NCI-H2081 treated with DMSO at 0.1 percent for 48 hours (cell line): ENCODE measurements at places on chromosomes 2 and 18.
A peak's percentile ranks its signal among the peaks of the same experiment; 100 is the strongest.

DNA sequence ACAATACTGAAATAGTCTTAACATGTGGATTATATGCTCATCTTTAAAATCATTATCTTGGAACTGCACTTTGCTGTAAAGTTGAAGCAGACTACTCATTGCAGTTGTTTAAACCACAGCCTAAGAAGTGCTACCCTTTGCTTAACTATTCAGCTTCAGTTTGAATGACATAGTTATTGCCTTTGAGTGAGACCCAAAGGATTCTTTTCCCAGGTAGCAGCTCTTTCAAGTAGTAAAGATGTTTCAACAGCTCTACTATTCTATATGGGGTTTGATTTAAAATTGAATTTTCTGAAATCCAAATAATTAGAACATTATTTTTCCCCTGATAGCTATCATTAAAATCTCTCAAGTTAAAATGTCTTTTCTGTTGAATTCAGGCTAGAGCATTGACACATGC lies 1.1 kb downstream of the SCG2 start:
- no peak for DNase-seq

- DNase-seq: no peak
Measured at GRCh38 chr2:33336036-33336625, 140.3 kb upstream of the RASGRP3 start.

GRCh38 chr2:20446917-20447436 lies at the start of gene RHOB:
Gene RHOB (plus strand): TSS chr2:20447074. CDS start chr2:20447466, 392 bp downstream.
- peak; percentile 93 for DNase-seq

- DNase-seq: no peak
Measured at GRCh38 chr2:70073493-70073892, 13.8 kb upstream of the PCBP1 start.

GRCh38 chr2:39875182-39875913 lies 96.3 kb upstream of the THUMPD2 start:
- DNase-seq: no peak

GRCh38 chr2:42848726-42849290 lies 56.4 kb upstream of the HAAO start:
- DNase-seq: no peak

DNA sequence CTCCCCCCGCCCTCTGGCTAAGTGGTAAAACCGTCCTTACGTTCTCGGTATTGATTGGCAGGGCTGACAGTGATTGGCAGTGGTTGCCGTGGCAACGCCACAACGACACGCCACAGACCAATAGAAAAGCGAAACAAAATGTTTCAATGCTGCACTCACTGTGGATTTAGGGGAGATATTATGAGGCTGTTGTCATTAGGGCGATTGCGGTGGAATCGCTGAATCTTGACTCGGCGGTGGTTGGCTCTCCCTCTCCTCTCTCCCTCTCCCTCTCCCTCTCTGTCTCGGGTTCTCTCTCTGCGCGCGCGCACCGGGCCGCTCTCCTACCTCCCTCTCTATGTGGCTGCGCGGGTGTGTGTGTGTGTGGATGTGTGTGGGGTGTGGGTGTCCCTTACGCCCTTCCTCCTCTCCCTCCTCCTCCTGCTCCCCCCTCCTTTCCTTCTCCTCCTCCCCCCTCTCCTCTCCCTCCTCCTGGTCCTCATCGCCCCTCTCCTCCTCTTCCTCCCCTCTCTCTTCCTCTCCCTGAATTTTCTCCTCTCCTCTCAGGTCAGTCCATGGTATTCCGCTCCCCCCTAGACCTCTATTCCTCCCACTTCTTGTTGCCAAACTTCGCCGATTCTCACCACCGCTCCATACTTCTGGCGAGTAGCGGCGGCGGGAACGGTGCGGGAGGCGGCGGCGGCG lies at the start of gene SIX3:
SIX3 (plus strand) TSS at position 152 of the 684 bp plus-strand sequence; CDS start at position 555, 403 bp downstream.
- DNase-seq: no peak

DNA sequence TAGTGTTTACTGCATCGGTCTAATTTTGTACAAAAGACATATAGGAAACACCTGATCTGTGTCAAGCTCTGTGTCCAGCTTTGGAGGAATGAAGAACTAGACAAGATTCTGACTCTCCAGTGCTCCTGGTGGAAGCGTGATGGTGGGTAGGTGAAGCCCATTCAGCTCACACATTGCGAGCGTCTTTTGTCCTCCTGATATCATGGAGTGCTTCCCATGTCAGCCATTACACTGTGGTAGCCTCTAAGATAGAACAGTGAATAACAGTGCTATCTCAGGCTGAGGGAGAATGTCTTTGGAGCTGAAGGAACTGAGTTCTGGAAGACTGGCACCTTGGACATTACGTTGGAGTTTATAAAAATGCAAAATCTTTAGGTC lies 350.2 kb downstream of the CYRIA start:
- DNase-seq: no peak

- peak; percentile 88 for DNase-seq
Measured at GRCh38 chr18:44945888-44946401, 265.3 kb downstream of the SETBP1 start.

GRCh38 chr2:134301928-134302260 lies 48.0 kb downstream of the MGAT5 start:
- DNase-seq: no peak

DNA sequence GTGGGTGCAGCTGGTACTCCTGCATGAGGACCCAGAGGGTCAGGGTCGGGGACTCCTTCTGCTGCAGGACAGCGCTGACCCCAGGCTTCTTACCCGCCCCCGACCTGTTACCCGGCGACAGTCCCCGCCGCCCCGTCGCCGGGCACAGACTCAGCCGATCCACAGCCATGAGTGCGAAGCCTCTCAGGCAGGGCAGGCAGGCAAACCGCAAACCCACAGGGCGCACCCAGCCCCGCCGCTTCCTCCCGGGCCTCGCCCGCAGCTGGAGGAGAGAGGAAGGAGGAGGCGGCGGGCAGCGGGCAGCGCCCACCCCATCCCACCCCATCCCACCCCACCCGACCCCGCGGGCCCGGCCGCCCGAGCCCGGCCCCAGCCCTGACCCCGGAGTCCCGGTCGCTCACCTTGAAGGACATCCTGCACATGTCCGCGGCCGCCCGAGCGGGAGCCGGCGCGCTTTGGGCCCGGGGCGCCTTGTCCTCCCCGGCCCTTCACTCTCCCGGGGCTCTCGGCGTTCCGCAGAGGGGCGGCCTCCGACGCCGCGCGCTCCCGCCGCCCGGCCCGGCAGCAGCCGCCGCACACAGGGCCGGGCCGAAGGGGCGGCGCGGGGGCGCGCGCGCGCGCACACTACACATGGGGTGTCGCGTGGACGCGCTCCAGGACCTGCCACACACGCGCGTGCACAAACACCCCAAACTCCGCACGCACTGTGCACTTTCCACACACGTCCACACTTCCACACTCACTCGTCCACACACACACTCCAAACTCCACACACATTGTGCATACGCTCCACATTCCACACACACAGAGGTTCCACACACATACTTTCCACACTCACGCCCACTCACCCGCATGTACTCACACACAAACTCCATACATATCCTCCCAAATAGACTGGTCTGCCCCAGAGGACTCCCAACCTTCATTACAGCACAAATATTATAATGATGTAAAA lies at the start of gene ANKRD29:
ANKRD29 (minus strand) TSS at position 603 of the 955 bp plus-strand sequence; CDS start at position 422, 181 bp downstream.
- DNase-seq: no peak

DNA sequence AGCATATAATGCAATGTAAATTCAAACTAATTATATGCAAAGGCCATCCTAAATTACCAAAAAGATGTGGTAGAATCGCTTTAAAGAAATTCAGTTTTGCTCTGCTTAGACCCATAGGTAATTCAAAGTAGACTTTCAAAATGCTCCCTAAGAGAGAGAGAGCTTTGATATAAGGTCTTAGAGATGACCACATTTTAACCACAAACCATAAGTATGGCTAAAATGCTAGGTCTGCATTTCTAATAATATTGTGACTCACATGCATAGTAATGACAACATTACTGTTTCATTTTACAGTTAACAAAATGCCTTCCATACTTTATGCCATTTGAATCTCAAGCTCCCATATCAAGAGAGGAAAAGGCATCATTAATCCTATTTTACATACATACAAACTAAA lies 144.5 kb downstream of the RAD51AP2 start:
- DNase-seq: no peak

DNA sequence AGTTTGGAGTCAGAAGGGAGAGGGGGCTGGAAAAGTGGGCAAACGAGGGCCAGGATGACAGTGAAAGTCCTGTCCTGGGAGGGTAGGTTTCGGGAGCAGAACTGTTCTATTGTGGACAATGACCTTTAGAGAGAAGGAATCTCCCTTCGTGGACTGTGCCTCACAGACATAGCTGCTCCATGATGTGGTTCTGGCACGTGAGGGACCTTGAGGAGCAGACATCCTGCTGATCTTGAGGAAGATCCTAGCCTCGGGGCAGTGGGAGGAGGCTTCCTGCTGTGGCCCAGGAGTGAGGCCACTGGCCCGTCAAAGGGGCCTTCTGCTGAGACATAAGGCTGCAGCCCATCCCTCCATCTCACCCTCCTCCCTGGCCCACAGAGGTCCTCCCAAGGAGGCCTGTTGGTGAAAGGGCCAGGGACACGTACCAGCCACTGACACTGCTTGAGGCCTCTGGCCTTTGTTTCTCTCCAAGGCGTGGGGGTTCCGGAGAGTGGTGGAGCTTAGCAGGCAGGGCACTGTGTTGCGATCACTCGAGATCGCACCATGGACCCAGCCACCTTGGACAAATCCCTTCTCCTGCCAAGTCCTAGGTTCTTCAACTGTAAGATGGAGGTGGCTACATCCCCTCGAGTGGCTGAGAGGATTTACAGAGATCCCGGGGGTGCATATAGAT lies 167.2 kb downstream of the CELF4 start:
- DNase-seq: no peak

- DNase-seq: no peak
Measured at GRCh38 chr18:78519394-78520062, 460.1 kb upstream of the SALL3 start.

DNA sequence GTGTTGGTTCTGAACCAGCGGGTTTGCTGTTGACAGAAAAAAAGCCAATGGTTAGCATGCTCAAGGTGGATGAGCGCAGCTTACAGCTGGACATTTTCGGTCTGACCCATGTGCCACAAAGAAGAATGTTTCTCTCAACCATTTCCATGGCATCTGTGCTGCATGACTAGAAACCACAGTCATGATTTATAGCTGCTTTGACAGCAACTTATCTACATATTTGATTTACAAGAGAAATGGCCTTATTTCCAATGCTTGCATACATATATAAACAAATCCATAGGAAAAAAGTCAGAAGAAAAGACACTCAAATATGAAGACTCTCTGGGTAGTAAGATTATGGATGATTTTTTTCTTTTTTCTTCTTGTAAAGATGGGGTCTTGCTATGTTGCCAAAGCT lies 98.2 kb downstream of the DYNC1I2 start:
- no peak for DNase-seq

GRCh38 chr2:120109186-120110061 lies 96.5 kb downstream of the EPB41L5 start:
- peak; percentile 5 for DNase-seq

- DNase-seq: no peak
Measured at GRCh38 chr2:29189052-29189451, 73.8 kb downstream of the CLIP4 start.

GRCh38 chr2:102185347-102185746 lies 1.5 kb upstream of the IL1RL2 start:
- no peak for DNase-seq

DNA sequence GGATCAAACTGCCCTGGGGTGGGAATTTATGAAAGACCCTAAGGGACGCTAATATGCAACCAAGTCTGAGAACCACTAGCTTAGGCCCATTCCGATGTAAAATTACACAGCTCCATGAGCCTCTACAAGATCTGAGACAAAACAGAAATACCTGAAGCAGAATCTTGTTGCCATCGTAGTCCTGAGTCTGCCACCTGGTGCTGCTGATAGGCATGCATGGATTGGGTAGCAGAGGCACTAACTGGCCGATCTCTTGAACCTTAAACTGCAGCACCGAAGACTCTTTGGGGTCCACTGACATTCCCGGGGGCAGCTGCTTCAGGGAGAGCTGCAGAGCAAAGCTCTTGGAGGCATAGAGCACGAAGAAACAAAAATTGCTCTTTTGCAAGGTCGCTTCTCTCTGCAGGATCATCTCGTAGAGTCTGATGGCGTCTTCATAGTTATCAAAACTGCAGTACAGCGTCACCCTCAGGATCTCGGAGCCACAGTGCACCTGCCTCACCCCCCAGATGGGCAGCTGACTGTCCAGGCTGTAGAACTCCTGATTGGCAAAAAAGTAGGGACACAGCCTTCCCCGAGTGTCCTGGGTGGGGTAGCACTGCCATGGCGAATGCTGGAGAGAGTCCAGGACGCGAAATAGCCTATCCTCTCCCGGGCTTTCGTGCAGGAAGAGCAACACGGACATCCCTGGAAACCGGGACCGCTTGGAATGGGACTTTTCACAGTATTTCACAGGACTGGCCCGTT lies 848 bp downstream of the FAM124B start:
- DNase-seq: no peak

- no peak for DNase-seq
Measured at GRCh38 chr2:233940376-233941276, 23.5 kb downstream of the TRPM8 start.

- no peak for DNase-seq
Measured at GRCh38 chr18:32262092-32262491, 72.3 kb downstream of the MEP1B start.

DNA sequence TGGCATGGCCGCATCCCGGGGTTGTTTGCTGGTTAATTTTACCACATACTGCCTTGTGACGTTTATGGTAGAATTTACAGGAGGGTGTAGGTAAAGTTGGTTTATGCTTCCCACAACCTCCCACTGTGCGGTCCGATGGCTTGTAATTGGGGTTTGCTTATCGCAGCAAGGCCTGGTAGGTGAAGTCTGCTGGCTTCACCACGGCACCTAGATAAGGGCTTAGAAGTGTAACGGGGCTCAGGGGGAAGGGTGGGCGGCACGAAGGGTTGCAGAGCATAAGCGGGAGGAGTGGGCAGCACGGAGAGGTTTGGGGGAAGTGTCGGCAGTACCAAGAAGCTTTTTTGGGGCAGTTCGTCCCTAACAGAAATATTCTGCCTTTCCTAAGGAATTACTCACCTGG lies 39.0 kb upstream of the TMEM131 start:
- DNase-seq: no peak

DNA sequence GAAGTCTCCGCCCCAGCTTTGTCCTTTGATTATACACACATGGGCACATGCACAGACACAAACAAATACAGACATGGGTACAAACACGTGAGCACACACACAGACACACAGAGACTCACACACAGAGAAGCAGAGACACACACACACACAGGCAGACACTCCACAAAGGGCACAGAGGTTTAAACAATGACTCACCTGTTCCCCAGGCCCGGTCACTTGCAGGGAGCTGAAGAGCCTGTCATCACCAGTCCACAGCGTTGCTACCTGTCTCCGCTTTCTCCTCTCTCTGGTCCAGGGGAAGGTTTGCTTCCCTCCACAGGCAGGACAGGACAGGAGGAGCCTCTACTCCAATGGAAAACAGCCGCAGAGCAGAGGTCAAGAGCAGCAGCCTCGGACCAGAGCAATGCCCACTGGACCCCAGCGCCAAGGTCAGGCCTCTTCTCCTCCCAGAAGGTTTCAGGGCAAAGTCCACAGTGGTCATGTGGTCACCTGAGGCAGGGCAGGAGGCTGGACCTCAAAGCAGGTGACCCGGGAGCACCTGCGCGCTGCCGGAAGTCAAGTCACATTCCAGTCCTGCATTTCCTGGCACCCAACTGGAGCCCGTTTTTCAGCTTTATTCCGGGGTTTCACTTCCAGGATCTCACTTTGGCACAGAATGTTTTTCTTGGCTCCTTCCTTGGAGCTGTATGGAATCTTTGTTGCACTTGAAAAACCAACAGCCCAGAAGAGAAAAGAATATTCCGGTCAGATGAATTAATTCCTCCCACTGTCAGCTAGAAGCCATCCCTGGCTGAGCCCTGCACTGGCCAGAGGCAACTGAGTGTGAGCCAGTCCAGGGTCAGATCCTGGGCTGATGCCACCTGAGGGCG lies at the start of gene RAB17:
RAB17 (minus strand) TSS at position 463 of the 869 bp plus-strand sequence. CDS start 4,580 bp downstream, outside the sequence.
- no peak for DNase-seq
